ENCODE measurements at places on chromosomes 13 and 19. TPM values are rescaled to one million over a fixed set of nuclear protein-coding genes. Genes with fewer than 3 reads are reported as not detected.

GRCh38 chr19:50628146-50628545 lies 11.5 kb downstream of the SYT3 start:
- DNase-seq = no peak

- no peak for DNase-seq
Measured at GRCh38 chr19:17351815-17352435, 14.6 kb downstream of the GTPBP3 start.

- DNase-seq = no peak
Measured at GRCh38 chr19:387777-388176, 21.2 kb downstream of the C2CD4C start.

GRCh38 chr19:47598407-47599349 lies 10.3 kb upstream of the BICRA start:
- DNase-seq = no peak

- DNase-seq = peak; percentile 95
Measured at GRCh38 chr19:3285647-3286176, 61.3 kb downstream of the CELF5 start.

- no peak for DNase-seq
Measured at GRCh38 chr19:23345838-23346237, 49.4 kb downstream of the ZNF91 start.

CRLF1 gene
- total RNA-seq = 1.3 TPM

FCAR gene
- total RNA-seq = 1.2 TPM

DNA sequence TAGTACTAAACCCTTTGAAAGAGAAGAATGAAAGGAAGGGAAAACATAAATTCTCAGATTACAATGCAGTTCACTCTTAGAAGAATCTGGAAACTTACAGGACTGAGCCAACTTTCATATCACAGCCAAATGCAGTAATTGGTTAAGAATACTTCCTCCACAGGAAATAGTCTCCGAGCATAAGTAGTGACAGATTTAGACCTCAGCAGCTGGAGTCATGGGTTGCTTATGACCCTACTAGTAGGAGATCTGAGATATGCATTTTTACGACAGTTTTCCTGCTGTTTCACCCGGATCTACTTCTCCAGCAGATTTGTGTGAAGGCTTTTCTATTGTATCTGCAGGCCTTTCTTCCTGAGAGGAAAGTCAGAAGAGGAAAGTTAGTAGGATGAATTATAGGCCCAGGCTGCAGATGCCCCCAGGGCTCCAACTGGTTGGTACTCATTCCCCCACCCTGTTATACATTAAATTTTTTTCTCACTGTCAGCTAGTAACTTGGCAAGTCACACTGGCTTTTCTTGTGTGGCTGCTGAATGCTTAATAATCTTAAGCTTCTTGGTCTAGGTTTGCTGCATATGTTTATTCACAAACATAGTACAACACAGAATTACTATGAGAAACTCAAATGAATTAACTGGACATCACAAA lies 1241.5 kb upstream of the MIR17HG start:
- no peak for DNase-seq

All from mucosa of descending colon (tissue), 3 donors.